Activated CD4-positive, alpha-beta T cell treated with anti-CD3 and anti-CD28 coated beads, Interleukin-2, amount 10 ng/mL, durations not matched to agents 24 days and 14 days (primary cell): ENCODE measurements at places on chromosomes 6 and 20. TPM values are rescaled to one million over a fixed set of nuclear protein-coding genes. Genes with fewer than 3 reads are reported as not detected.

Gene PNPLA1
- not detected in 2 replicates for total RNA-seq

DNA sequence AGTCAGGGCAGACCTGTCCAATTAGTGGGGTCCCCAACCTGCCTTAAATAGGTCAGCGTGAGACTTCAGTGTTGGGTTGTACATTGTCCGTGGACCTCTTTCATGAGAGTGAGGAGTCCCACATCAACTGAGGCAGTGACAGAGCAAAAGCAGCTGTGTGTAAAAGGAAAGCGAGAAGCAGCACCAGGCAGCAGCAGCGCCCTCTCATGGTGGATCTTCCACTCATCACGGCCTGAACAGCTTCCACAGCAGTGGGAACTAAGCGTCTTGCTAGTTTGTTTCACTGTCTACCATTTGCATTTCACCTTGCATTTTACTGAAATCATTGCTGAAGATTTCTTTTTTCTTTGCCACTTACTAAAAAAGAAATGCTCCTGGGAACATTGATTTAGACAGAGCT lies 333.8 kb downstream of the PKHD1 start:
- peak; percentile 58 for DNase-seq

DNA sequence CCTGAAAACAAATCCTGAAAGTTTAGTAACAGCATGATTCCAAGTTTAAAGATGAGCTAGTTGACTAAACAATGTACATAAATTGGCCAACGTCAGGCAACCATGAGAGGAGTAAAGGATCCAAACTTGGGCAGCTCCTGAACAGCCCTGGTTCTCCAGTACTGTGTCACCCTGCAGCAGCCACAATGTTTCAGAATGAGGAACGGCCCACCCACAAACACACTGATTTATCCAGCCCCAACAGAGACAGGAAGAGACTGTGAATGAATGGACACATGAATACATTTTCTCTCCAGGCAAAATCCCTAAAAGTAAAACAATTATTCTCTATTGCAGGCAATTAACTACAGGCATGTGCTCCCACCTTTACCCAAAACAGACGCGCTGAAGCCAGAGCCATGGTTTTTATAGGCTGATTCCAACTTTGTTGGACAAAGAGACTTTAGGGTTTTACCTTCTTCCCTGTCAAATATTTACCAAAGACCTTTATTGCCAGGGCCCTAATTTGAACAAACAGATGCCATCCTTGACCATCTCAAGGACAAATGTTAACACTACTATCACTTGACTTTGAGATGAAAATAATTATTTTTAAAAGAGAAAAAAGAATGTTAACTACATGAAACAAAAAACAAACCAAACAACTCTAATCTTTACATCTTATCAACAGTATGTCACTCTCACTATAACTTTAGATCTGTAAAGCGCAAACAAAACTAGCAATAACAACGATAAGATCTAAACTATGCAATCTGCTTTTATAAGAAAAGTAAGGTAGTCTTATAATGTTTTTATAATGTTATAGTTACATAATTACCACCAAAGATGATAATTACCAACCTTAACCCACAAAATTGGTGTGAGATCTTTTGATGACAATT lies 22.9 kb downstream of the CNKSR3 start:
- no peak for DNase-seq

DNA sequence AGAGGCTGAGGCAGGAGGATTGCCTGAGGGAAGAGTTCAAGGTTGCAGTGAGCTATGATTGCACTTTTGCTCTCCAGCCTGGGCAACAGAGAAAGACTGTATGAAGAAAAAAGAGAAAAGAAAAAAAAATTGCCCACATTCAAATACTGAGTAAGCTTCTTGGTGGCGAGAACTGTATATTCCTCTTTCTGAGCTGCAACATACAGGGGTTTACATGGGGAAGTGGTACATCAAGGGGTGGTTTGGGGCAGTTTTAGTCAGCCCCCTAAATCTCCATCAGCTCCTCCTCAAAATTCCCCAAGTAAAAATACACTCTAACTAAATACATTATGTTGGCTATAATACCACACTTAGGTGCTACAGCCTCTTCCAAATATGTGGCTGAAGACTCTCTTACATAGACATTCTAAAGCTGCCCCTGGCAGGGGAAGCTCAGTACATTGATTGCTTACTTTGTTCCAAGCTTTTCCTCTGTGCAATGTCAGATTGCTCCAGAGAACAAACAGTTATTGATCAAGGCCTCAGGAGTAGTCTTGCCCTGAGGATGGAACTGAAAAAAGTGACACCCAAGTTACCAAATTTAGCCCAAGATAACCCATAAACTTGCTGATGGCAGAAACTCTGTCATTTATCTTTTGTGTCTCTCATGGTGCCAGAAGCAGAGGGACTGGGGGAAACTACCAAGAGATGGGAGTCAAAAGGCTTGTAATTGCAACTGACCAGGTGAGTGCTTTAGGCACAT lies 107.4 kb upstream of the RIPOR2 start:
- no peak for DNase-seq

GRCh38 chr20:46129955-46130481 lies 11.9 kb downstream of the CD40 start:
- DNase-seq, result no peak

DNA sequence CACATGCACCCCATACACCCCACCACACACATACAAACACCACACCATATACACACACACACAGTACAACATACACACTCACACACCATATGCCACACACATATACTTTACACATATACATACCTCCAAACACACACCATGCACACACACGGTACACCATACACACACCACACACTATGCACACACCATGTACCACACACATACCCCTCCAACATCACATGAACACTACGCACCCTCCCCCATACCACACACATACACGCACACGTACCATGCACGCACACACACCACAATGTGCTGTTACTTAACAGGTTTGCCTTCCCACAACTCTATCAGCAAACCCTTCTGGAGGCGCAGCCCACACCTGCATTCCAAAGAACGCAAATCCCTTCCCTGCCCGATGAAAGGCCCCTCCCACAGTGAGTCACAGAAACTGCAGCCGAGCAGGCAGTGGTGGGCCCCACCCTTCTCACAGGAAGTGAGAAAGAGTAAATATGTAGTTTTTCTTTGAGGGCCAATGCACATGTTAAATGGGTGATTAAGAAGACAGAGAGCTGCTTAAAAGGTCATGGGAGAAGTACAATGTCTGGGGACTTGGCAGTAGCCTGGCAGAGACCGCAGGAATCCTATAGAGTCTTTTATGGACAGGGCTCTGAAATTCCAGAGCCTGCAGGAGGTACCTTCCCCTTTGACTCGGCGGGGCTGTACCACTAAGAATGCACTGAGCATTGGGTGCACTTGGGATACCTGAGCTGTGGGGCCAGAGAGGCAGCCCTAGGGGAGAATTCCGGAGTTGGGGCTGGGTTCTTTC lies 34.1 kb upstream of the EZR start:
- peak; percentile 96 for DNase-seq

- DNase-seq, result no peak
These were observed 150.9 kb downstream of the DST start for GRCh38 chr6:56491606-56492328.

Gene LTB
- total RNA-seq, result 134 and 136 TPM in 2 replicates

DNA sequence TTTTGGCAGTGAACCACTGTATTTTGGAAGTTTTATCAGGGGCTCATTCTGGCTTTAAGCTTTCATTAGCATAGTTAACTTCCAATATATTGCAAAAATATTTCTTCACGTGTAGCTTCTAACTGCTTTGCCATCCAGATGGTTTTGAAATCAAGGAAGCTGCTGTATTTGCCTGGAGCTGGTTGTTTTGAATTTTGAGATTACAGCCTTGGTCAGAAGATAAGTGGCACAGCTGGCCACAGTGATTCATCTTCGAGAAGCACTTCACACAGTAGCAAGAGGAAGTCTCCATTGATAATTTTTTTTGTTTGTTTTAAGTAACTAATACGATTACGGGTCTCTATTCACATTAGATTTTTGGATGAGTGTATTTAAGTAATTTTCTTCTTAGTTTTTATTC lies 3.8 kb downstream of the APCDD1L start:
- DNase-seq, result no peak

DNA sequence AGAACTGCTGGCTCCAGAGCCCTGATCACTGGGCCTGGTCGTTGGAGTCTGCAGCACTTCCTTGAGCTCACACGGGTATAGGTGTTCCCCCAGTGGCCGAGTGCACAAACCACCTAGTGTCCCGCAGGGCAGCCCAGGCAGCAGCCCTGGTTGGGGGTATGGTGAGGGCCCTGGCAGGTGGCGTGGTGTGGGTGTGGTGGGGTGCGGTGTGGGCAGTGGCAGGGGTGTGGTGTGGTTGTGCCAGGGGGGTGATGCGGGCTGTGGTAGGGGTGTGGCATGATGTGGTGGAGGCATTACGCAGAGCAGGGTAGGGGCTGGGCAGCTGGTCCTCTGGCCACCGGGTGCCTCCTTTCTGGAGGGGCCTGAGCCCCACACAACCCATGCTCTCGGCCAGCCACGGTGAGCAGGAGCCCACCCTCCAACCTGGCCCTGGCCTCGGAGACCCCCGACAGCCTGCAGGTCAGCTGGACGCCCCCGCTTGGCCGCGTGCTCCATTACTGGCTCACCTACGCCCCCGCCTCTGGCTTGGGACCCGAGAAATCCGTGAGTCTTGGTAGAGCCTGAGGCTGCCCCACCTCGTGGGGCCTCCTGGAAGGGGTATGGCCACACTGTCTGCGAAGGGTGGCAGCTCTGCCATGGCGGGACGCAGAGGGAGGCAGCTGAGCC lies 20.5 kb downstream of the COL20A1 start:
- no peak for DNase-seq

Gene SCRT2
- not detected in 2 replicates for total RNA-seq

DNA sequence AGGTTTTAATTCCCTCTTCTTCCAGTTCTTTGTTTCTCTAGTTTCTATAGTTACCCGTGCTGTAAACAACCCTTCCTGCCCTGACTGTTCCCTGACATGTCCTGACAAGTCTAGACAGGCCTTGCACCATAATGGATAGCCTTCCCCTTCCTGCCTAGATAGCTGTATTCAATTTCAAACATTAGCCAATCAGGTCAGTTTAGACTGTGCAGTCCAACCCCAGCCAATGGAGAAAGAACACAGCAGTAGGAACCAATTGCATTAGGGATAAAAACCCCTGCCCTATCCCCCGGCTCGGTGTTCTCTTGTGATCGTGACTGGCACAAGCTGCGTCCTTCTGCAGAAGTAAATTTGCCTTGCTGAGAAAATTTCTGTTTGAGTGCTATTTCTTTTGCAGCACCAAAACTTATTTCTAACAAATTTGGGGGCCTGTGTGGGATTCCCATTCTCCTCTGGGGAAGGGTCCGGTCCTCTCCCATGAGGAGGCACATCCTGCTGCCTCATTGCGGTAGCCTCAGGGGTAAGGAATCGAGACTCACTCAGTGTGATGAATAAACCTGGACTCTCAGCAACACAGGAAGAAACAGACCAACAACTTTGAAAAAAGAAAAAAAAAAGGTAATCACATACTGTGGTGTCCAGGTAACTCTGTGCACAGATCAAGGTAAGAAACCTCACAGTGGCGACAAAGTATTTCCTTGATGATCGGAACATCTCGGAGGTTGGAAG lies 248.7 kb upstream of the ECI2 start:
- DNase-seq, result no peak

- no peak for DNase-seq
These were observed 49.6 kb downstream of the ZMYND8 start for GRCh38 chr20:47306755-47307370.

Gene TFAP2C
- not detected in 2 replicates for total RNA-seq

GRCh38 chr6:117483004-117483644 lies 650 bp downstream of the DCBLD1 start:
- DNase-seq, result peak; percentile 75

DNA sequence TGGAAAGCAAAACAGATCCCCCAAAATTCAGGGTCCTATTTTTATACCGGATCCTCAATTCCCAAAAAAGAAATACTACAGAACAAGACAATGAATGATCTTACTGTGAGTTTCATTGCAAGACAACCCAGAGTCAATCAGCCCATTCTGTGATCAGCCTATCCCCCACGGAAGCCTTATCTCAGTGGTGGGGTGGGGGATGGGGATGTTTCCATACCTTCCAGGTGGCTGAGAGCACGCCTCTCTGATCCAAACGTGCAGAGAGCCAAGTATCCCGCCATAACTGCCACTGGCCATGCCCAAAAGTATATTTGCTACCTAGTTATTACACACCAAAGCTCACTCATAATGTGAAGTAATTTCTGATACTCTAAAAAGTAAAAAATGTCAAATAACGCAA lies 15.1 kb downstream of the WFDC2 start:
- DNase-seq, result no peak

DNA sequence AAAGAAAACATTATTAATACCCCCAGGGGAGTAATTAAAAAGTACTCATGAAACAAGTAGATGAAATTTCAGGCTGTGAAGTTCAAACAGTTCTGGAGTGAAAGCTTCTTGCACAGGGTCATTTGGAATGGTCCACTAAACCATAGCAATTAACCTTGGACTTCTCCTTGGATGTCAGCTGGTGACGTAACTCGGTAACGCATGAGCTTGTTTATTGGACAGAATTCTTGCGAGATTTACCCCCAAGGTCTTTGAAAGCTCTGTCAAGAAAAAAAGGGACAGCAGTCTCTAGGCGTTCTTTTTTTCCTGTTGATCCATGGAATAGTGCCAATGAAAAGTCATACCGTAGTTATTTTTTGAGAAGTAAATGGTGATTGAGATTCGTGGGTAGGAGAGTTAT lies 2.2 kb downstream of the CD83 start:
- DNase-seq, result no peak

Gene FAM184A
- 7.5 and 9.0 TPM in 2 replicates for total RNA-seq

Gene PDYN
- total RNA-seq, result not detected in 2 replicates

Gene NMBR
- not detected in 2 replicates for total RNA-seq

Gene TNNC2
- not detected in 2 replicates for total RNA-seq

GRCh38 chr20:4406627-4407026 lies 315.1 kb upstream of the PRND start:
- DNase-seq, result no peak

- DNase-seq, result no peak
These were observed 39.1 kb upstream of the BEND6 start for GRCh38 chr6:56915832-56916231.

- DNase-seq, result no peak
These were observed 10.5 kb downstream of the SNAI1 start for GRCh38 chr20:49993301-49993751.

Gene THEMIS
- total RNA-seq, result 14.3 and 15.3 TPM in 2 replicates

DNA sequence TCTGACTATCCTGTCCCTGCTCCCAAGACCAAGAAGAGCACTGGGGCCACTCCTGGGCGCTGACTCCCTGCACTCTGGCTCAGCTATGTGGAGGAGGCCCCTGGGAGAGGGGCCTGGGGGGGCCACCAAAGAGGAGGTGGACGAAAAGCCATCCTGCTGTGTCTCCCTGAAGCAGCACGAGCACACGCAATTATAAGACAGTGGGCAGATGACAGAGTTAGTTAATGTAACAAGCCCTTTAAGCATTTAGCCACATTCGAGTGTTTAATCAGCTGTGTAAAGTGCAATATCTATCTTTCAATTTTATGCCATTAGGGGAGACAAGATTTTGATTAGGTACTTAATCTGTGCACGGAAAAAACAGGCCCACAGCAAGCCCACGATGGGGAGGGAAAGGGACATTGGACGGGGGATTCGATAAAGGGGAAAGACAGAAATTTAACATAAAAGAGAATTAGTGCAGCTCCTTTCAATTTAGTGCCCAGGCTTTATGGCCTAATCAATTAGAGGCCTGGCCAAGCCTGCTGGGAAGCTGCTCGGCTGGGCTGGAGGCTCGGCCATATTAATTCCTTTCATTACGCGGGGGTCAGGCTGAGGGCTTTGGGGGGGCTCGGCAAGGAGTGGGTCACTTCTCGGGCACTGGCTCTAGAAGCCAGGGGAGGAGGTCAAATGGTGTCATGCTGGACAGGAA lies 286.2 kb downstream of the DHX35 start:
- no peak for DNase-seq

- no peak for DNase-seq
These were observed 33.3 kb upstream of the SYNDIG1 start for GRCh38 chr20:24436160-24436559.

Gene WFDC5
- not detected in 2 replicates for total RNA-seq

Gene SLC22A2
- total RNA-seq, result not detected in 2 replicates
